ENCODE measurements at places on chromosomes 6 and 20.

DNA sequence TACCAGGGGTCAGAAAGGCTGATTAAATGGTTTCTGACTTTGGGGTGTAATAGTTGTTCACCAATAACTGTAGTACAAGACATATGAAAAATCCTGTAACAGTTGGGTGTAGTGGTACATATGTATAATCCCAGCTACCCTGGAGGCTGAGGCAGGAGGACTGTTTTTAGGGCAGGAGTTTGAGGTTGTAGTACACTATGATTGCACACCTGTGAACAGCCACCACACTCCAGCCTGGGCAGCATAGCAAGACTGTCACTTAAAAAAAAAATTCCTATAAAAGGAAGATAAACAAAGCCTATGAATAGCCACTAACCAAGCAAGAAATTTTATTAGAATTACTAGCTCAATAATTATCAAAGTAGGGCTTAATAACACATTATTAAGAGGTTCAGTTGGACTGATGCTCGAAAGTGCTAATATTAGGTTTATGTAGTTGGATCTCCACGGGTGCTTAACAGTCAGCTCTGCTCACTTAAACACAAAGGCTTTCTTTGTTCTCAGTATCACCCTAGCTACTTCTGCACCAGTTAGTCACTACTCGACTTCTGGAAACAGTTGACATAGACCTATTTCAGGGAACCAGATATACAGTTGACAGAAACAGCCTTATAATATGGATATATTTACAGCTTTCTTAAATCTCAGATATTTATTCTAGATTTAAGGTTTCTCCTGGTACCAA is 113.0 kb downstream of the MTFR2 start:
- DNase-seq, result peak; percentile 28

DNA sequence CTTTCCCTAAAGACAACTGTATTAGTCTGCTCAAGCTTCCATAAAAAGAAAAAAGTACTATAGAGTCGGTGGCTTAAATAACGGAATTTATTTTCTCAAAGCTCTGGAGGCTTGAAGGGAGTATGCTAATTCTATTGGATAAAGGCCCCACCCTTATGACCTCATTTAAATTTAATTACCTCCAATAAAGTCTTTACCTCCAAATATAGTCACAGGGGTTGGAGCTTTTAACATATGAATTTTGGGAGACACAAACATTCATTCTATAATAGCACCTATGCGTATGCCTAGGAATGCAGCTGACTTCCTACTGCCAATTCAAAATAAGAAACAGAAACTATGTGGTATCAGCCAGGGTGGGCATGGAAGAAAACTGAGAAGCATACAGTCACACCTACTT is 25.4 kb downstream of the KIAA0319 start:
- no peak for DNase-seq

GRCh38 chr20:36604952-36605398 is 604 bp upstream of the RAB5IF start:
- DNase-seq, result no peak

DNA sequence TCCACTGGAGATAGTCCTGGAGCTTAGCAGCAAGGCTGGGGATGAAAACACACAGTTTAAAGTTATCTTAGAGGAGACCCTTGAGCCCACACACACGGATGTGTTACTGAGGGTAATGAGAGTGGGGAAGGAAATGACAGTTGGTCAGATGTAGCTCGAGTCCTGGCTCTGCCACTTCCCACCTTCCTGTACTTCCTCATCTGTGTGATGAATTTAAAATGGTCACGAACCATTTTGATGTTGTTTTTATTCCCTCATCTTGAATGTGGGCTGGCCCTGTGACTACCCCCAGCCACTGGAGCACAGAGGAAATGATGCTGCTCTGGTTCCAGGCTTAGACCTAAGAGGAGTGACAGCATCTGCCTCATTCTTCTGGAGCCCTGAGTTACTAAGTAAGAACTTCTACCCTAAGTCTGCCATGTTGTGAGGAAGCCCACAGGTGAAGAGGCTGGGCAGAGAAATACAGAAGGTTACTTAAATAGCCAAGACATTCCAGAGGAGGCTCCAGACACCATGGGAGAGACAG is 141.2 kb downstream of the NRN1 start:
- no peak for DNase-seq

- DNase-seq, result peak; percentile 89
Observed at GRCh38 chr6:121435444-121436069, at the start of gene GJA1. GJA1 (plus strand) TSS chr6:121435646; CDS start chr6:121446848, 11,202 bp downstream.

GRCh38 chr6:114007516-114007915 is 36.6 kb upstream of the HDAC2 start:
- DNase-seq, result peak; percentile 42

- no peak for DNase-seq
Observed at GRCh38 chr6:146460941-146461340, 82.7 kb upstream of the RAB32 start.

DNA sequence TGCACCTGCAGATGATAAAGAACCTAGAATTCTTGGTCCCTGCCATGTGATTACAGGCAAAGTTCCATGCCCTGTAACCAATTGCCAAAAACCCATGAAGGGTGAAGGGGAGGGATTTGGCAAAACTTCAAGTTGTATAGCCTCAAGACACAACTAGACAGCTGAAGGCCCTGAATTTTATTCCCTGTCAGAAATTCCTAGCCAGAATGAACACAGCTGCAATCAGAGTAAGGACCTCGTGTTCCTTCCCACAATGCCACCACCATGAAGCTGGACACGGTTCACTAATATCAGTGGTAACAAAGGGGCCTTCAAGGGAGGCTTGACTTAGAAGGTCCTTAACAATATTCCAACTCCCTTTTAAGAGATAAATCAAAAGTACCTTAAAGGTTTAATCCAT is 22.5 kb upstream of the IRAK1BP1 start:
- no peak for DNase-seq

DNA sequence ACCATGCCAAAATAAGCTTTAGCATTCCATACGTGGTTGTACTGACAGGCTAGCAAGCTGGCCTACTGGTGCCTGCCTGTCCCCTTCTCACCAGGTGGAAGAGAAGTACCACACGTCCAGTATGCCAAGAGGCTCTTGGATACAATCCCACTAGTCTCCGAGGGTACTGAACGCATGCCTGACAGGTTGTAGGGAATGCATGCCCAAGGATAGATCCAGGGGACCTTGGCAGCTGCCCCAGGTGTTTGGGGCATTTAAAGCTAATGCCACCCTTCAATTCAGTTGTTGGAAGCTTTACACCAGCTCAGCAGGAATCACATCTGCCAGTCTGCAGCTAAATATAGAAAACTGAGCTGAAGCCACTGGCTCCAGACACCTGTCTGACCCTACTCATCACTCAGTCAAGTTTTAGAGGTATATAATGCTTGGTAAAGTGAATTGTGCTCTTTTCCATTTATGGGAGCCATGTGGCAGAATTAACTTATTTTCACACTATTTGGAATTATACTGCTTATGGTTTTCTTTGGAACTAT is 4.9 kb downstream of the TUBB2B start:
- DNase-seq, result no peak

GRCh38 chr6:85388531-85388930 is 61.4 kb upstream of the NT5E start:
- DNase-seq, result no peak

Measured in ELR (cell line).